Cerebellar nuclear complex (tissue), 1 donor: ENCODE measurements at places on chromosomes 1 and 21.

DNA sequence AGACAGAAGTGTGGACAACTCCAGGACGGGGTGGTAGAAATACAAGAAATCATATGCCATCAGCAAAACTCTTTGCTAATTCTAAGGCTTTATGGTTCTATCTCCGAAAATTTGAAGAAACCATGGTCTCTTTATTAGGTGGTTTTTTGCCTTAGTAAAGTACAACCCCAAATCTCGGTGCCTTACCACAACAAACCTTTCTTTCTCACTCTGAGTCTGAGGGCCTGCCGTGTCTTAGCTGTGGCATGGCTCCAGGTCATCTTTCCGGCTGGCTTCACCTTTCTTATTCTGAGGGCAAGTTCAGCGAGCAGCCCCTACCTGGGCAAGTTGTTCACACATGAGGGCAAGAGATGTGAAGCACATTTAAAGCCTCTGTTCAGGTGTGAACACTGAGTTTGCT is 280.6 kb downstream of the TTLL7 start:
- no peak for DNase-seq

GRCh38 chr1:74343216-74343615 is 108.0 kb downstream of the TNNI3K start:
- DNase-seq: no peak

GRCh38 chr1:81730881-81731280 is 69.9 kb upstream of the ADGRL2 start:
- DNase-seq: no peak

- DNase-seq: no peak
Observed at GRCh38 chr21:21007606-21008005, 9.4 kb downstream of the NCAM2 start.

GRCh38 chr1:11352816-11353799 is 80.1 kb downstream of the UBIAD1 start:
- DNase-seq: no peak

DNA sequence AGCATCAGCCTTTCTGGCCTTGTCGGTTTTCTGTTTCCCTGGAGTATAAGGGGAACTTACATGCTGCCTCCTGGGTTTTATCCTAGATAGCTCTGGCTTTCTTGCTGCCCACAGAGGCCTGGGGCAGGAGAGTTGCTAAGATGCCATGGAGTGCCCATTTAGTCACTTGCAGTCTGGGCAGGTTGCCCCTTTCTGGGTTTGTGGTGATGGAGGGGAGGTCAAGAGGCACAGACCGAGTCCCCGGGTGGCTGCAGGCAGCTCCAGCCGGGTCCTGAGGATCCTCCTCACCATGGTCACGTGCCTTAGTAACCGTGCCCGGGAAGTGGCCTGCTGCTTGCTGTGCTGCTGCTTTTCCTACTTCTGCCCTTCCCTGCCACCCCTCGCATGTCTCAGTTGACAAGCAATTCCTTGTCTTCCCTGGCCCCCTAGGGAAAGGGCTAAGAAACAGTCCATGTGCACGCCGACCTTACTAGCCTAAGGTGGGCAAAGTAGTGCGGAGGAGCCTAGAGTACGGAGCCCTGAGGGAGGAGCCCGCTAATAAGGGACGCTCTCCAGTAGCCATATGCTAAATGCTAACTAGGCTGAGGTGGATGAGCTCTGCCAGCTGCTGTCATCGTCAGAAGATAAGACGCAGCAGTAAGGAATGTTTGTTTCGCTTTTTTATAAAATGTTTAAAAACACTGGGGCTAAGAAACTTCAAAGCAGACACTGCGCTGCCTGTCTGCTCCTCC is 34.8 kb downstream of the CLCA1 start:
- no peak for DNase-seq

GRCh38 chr1:46159516-46159915 is 15.4 kb upstream of the TSPAN1 start:
- no peak for DNase-seq

- no peak for DNase-seq
Observed at GRCh38 chr1:177571076-177571475, 398.8 kb downstream of the SEC16B start.

DNA sequence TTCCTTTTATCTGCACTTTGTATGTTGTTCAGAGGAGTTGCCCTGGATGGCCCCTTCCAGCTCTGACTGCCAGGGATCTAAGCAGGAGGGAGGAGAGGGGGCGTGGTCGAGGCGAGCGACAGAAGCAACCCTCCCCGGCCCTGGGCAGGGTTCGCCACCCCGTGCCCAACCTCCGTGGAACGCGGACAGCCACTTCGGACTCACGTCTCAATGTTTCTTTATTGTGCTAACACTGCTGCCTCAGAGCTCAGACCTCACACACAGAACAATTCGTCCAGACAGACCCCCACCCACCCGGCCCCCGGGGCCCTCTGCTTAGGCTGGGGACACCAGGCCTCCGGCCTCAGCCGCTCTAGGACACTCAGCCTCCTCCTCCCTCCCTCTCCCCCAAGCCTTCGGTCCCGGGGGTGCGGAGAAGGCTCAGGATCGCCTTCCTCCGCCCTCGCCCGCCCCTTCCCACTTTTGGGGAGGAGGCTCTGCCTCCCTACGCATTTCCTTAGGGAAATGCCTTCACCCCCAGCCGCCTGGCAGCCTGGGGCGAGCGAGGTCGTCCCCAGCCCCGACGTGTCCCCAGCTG is 8.3 kb downstream of the VSIG8 start:
- no peak for DNase-seq

DNA sequence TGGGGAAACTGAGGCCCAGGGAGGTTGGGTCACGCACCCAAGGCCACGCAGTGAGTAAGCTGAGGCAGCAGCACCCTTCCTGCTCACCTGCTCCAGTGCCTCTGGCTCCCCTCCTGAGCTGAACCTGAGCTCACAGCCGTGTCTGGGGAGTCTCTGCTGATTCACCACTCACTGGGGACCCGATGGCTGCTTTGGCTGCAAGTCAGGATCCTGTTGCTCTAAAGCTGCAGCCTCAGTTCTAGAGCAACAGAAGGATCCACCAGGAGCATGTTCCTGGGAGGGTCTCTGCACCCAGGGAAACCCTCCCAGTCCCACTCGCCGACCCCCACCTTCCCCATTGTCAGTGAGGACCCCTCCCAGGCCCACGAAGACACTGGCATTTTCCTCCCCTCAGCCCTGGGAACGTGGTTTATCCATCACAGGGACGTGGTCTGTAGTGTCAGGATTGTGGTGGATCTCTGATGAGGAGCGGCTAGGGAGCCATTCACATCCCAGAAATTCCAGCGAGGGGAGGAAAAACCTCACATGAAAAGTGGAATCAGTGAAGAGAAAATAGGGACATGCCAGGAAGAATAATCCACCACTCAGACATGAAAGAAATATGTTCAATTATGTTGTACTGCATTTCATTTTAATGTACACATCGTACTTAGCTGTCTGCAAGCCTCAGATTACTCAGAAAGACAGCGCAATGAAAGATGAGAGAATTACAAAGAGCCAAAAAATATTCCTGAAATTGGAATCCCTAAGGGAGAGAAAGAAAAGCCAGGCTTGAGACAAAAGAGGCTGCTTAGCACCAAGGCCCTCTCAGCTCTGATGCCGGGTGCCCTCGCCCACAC is 447.2 kb downstream of the MATN1 start:
- no peak for DNase-seq

GRCh38 chr21:39386194-39386593 is 37.3 kb upstream of the HMGN1 start:
- DNase-seq: no peak

GRCh38 chr1:216621536-216621935 is 101.7 kb downstream of the ESRRG start:
- no peak for DNase-seq

DNA sequence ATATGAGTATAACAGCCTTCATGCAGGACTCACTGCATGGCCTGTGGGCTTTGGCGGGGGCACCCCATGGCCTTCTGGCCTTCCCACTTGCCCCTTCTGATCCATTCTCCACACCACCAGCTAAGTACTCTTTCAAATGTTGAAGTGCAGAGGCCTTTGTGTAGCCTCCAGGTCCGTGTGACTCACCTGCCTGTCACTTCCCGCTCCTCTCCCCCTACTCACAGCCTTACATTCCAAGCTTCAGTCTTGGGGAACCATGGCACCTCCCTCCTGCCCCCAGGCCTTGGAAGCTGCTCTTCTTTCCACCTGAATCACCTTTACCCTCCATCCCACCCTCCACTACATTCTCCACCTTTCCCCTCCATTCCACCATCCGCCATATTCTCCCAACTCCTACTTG is 69.6 kb downstream of the PGM1 start:
- no peak for DNase-seq

DNA sequence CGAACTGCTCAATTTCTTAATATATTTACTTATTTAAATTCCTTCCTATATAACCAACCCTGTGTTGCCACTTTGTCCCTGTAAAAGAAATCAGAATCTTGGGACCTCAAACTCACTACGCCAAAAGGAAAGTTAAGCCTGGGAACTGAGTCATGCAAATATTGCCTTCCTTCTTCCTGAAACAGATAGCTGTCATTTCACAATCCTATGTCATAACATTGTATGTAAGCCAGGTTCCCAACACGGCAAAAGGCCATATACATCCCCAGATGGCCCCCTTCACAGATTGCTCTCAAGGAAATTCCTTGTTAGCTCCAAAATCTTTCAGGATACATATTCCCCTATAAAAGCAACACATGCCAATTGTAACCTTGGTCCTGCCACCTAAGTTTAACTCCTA is 39.7 kb downstream of the C21orf91 start:
- DNase-seq: no peak

GRCh38 chr1:40862008-40862863 is at the start of gene CITED4:
Gene CITED4, minus strand, starts transcription at chr1:40862363. Its CDS starts 236 bp downstream, at chr1:40862127.
- peak; percentile 82 for DNase-seq

GRCh38 chr1:223748773-223749733 is 36.7 kb downstream of the CAPN2 start:
- no peak for DNase-seq

GRCh38 chr21:29186246-29186645 is 55.8 kb downstream of the MAP3K7CL start:
- no peak for DNase-seq

- no peak for DNase-seq
Observed at GRCh38 chr1:21517161-21517589, 8.0 kb downstream of the ALPL start.

DNA sequence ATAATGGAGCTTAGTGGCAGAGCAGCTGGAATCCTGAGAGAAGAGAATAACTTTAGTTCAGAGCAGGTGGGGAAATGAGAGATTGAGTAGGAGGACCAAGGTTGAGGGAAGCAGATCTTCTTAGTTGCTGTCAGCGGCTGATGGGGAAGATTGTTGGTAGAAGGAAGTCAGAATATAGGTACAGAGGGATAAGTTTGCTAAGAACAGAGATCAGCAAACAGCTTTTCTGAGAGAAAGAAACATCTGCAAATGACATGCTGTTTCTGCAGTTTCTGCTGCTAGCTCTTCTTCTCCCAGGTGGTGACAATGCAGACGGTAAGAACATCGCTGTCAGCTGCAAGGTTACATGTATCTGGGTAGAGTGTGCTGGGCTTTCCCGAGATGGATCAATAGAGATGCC is at the start of gene CD1C:
TSS of gene CD1C (plus strand) at position 113 of the 400 bp plus-strand sequence. CDS start at position 255, 142 bp downstream.
- DNase-seq: no peak

- no peak for DNase-seq
Observed at GRCh38 chr1:81179242-81179641, 621.5 kb upstream of the ADGRL2 start.

DNA sequence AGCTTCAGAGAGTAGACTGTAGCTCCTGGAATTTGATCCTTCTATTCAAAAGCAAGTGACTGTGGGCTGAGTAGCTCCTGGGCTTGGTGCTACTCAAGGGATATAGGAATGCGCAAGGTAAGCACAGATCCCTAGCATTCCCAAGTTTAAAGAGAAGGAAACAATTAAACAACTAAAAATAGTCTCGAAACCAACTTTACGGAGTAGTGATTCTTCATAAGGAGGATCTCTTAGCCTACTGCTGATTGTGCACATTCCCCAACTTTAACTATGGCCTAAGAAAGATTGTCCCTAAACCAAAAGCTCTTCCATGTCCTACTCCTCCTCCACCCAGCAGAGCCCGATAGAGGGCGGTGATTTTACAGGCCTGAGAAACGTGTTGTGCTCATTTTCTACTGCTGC is 226.5 kb upstream of the CAMK1G start:
- DNase-seq: no peak
